ENCODE measurements at places on chromosomes 11 and 22.

DNA sequence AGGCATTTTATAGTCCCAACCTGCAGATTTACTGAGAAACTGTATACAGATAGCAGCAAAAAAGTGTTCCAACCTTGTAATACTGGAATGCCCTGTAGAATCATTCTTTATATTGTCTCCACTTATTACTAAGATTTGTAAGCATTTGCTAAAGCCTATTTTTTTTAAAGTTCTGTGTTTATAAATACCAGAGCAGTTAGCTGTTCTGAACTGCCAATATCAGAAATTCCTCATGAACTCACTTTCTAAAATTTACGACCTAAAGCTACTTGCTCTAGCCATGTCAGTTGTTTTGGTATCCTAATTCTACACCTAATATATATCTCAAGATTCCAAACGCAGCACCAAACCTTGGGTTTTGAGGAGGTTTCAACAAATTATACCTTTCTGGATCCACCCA lies 103.2 kb downstream of the C11orf65 start:
- DNase-seq, result no peak

DNA sequence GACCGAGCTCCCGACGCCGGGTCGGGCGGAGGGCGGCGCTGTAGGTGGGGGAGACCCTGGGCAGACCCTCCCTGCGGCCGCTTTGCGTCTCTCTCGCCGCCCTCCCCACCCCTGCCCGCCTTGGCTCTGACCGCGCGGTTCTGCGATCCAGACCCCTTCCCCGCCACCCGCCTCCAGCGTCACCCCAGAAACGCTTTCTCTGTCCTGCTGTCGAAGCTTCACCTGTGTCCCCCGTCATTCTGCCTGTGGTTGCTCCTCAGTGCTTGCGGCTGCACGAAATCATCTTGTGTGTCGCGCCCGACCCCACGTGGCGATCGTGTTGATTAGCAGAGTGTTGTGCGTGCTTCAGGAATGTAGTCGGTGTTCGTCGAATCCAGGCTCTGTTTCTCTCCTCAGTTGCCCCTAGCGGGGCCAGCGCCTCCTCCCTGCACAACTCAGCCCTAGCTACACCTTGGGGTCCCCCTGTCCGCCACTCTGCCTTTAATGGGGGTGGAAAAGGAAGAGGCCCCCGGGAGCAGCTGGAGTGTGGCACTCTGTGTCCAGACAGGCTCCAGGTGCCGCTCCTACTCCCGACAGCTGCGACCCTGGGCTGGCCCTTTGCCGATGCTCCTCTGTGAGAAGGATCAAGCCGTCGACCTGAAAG lies 851 bp downstream of the PTDSS2 start:
- no peak for DNase-seq

DNA sequence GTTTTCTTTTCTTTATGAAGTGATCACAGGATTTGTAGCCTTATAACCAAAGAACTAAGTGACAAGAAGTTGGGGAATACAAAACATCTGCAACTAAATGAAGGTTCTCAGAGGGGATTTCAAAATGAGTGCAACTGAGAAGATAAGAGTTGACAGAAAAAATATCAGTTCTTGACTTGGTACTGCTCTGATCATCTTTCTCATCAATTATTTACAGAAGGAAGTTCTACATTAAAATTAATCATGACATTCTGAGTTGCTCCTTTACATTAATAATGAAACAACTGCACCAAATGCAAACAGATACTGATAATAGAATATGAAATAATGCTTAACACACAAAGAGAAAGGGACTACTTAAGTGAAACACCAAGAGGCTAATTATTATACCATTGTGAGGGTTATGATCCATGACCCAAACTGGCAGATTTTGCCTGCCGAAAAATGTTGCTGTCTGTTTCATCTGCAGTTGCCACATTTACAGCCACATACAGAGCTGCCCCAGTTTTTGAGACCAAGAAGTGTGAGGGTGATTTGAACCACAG lies 561.9 kb upstream of the ANO5 start:
- no peak for DNase-seq

DNA sequence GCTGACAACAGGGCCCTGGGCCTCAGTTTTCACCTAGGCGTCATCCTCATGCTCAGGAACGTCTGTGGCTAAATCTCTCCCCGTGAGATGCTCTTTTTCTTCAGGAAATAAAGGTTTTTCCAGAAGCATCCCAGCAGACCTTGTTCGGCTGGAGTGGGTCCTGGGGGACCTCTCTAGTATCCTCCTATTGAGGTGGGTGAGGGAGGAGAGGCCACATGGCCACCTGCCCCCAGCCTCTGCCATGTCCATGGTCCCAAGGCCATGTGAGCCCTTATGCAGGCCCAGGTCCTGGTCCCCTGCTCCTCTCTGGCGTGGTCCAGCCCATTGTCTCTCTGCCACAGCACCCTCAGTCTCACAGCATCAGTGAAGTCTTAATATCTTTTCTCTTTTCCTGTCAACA lies 22.0 kb downstream of the ALG12 start:
- no peak for DNase-seq

DNA sequence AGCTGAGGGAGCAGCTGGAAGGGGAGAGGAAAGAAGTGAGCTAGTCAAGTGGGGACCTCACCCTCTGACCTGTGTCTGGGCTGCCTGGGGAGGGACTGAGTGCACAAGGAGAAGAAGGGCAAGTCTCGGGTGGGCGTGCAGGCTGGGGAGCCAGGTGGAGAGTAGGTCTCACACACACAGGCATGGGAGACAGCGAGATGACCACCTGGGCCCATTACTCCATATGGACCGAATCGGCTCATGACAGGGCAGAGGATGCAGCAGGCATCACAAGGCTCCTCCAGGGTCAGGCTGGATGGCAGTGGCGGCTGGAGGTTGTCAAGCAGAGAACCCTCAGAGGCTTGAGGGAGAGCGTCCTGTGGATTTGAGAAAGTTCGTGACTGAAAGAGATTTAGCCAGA lies 63.5 kb downstream of the CEP164 start:
- DNase-seq, result no peak

DNA sequence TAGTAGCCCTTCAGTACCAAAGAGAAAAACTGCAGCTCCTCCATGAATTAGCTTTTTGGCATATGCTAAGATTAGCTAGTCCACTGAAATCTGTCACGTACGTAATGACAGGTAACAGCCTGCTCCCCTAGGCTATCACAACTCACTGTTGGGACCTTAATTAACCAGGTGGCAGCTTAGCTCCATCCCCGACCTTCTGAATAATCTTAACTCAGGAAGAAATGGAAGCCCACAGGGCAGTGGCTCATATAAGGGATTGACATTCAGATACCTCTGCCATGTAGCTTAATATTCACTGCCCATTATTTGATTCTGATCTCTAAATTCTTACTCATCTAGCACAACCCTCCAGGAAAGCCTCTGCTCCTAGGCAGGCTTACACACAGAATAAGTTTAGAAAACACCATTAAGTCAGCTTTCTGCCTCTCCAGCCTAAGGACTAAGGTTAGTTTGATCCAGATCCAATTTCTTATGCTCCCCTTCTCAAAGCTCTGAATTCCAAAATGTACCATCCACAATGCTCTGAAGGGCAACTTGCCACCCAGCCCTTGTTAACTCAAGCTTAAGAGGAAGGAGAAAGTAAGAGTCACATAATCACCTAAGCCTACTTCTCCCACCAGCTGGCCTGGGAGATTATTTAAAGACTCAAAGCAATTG lies 5.0 kb downstream of the HSPA8 start:
- no peak for DNase-seq

GRCh38 chr11:63814383-63814736 lies 1.1 kb downstream of the SPINDOC start:
- DNase-seq, result no peak

- DNase-seq, result no peak
These were observed 155.8 kb downstream of the DSCAML1 start for GRCh38 chr11:117641008-117641915.

GRCh38 chr11:95378111-95378510 lies 147.1 kb upstream of the SESN3 start:
- DNase-seq, result no peak

DNA sequence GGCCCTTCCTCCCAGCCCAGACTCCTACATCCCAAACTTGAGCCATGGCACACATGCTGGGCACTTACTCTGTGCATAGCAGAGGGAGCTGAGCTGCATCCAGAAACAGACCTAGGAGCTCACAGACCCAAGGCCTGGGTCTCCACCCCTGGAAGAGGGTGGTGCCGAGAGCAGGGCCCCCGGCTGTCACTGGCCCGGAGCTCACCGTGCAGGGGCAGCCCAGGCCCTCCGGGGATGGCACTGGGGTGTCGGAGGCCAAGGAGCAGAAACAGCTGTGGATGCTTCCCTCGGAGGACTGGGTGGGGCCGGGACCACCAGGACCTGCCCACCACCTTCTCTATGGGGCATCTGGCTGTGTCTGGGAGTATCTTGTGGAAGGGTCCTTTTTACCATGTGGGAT lies 4.3 kb upstream of the APOBEC3A start:
- no peak for DNase-seq

DNA sequence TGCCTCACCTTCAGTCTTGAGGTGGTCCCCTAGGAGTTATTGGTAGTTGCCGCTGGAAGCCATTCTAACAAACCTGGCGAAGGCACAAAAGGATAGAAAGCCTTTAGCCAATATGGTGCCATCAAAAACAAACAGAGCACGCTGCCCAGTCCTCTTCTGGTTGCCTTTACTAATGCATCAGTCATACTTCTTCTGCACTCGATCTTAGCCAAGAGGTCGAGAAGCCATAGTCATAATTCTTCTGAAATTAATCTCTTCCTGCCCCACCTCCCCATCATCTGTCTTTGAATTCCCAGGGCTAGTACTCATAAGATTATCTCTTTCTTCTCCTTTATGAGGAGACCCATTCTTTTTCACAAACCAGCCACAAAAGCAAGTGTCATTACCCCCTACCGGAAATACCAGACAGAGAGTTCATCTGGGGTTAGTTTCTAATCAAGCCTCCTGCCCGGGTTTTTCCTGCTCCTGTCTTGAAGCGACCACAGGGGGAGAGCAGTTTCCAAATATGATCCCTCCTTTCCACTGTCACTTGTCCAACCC lies 21.4 kb upstream of the EHF start:
- DNase-seq, result no peak

GRCh38 chr11:128575174-128575960 lies 12.0 kb downstream of the ETS1 start:
- DNase-seq, result no peak

DNA sequence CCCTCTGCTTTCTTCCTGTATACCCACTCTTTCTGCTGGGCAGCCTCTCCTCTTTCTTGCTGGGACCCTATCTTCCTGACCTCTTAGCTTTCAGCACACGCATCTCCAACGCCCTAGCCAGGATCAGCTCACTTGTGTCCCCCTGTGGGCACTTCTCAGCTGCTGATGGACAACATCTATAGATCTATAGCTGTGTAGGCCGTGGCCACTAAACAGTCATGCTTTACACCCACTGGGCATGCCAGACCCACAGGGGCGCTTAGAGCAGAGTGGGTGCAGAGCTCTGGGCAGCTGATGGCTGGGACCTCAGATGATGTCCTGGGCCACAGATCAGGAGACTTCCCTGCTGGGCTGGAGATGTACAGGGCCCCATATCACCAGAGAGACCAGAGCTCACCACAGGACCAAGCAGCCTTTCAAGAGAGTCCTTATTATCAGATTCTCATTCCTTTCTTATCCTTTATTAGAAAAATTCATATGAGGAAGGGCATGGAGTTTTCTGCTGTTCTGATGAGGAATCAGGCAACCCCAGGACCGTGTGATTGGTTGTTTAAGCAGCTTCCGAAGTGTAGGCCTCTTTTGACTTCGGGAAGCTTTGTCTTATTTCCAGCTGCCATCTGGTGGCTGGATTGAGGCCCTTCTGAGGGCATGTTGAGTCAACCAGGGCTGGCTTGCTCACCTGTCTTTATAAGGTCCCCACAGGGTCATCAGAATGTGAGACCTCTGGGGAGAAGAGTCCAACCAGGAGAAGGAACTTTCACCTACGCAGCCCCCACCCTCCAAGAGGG lies 60.5 kb downstream of the OSBP2 start:
- no peak for DNase-seq

DNA sequence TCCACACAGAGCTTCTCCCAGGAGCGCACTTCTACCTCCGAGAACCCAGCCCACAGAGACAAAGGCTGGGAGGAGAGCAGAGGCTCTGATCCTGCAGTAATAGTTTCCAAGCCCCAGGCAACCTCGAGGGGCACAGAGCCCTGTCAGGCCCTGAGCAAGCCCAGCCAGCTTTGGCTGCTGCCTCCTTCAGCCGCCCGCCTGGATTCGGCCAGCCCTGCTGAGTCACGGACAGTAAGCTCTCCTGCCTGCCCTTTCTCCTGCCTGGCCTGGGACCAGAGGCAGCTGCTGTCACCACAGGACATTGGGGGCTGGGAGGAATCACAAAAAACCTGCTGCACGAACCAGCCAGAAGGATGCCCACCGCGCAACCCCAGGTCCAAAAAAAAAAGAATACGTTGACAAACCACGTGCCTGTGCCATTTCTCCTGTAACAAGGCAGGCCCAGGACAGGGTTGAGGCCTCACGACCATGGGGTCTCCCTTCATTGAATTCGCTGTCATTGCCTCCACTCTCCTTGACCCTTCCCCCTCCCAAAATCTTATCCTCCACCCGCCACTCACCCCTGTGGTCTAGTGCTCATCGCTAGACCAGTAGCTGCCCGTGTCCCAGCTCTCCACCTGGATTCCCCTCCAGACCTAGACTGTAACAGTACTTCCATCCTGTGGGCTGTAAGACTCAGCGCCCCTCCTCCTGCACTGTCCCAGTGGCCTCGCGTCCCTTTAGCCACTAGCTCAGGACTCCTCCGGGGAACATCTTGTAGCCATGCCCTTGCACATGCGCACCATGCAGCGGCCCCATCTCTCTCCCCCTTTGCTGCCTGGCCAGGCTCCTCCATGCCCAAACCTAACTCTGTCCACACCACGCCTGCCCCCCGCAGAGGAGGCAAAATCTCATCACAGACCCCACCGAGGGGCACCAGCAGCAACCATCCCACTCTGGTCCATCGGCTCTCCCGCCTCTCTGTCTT lies 7.4 kb upstream of the SLC22A12 start:
- no peak for DNase-seq

GRCh38 chr22:42091455-42091782 lies 847 bp upstream of the NDUFA6 start:
- DNase-seq, result no peak

DNA sequence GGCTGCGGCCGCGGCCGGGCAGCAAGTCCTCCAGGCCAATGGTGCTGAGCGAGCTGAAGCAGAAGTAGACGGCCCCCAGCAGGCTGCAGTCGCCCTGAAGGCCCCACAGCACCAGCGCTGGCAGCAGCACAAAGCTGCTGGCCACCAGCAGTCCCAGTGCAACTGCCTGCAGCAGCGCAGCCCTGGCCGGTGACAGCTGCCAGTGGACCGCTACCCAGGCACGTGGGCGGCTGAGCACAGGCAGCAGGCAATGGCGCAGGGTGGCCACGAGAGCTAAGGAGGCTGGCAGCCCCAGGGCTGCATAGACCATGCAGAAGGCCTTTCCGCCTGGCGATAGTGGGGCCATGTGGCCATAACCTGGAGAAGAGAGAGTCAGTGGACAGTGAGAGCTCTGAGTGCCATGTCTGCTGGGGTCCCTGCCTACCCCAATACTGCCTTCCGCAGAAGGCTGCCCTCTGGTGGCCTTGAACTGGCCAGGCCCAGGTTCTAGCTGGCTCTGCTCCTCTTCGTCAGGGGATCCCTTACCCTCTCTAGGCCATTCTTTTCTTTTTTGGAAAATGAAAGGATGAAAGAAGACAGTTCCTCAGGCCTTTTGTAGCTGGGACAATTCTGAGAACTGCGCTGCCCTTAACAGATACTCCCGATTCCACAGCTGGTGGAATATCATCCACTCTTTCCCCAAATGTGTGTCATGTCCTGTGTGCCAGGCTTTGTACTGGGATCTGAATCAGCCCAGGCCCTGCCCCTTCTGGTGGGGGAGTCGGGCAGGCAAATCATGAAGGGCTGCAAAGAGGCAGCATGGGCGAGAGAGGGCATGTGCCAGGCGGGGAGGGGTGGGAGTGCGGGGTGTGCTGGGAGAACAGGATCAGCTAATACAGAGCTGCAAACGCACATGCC lies 1.8 kb downstream of the KCNK7 start:
- no peak for DNase-seq
